ENCODE measurements at places on chromosomes 2 and 18.
A peak's percentile ranks its signal among the peaks of the same experiment; 100 is the strongest.

- DNase-seq, result no peak
Measured at GRCh38 chr18:42773870-42774269, 341.6 kb downstream of the RIT2 start.

DNA sequence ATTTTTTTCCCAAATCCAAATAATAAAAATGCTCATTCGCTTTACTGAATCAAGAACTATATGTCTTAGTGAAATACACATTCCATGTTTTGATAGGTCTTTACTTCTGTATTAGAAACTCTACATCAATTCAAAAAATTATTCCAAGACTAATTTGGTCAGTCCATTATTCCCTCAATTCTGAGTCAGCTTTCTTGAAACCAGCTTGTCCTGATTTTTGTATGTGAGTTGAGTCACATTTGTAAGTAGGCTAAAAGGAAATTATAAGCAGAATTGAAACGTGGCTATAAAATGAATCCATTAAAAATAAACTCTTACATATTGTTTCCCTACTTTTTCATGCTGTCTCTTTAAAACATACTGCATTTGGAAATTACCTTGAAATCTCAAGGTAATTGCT is 113.0 kb downstream of the DNER start:
- no peak for DNase-seq

DNA sequence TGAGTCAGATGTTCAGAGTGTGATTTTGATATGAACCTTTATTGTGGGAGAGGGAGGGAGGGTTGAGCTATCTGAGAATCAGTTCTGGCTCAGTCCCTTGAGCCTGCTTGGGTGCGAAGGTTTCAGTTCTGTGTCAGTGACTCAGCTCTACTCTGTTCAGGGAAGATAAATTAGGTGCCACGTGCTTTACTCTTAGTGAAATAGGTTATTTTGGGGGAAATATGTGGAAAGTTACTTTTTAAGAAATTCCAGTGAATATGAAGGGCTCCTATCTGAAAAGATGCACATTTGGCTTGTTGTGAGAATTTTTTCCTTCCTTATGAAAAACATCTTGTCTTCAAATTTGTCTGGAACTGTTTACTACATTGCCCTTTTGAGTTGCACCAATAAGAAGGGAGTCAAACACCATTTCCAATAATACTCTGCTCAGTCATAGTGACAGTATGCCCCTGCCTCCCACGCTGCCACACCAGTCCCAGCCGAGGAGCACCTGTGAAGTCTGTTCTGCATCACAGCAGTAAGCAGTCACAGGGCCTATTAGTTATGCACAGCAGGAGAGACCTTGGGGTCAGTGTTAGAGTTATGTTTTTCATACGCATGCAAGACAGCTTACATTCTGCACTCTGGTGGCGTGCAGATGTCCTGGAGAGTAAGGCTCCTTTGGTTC is 32.8 kb upstream of the DNAH7 start:
- no peak for DNase-seq

DNA sequence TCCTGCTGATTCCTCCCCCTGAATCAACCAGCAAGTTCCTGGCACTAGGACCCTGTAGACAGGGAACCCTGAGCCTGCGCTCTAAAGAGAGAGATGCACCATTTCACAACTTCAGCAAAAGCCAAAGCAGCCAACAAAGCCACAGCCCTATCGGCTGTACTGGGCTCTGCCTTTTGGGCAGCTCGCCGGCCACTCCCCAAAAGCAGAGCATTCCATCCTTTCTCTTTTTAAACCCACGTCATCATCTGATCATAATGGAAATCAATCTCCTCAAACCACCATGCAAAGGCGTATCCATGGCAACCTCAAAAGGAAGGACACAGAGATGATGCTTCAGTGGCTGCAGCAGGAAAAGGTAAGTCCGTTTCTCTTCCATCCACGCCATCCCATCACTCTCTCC is 5.3 kb upstream of the DCTN1 start:
- no peak for DNase-seq

DNA sequence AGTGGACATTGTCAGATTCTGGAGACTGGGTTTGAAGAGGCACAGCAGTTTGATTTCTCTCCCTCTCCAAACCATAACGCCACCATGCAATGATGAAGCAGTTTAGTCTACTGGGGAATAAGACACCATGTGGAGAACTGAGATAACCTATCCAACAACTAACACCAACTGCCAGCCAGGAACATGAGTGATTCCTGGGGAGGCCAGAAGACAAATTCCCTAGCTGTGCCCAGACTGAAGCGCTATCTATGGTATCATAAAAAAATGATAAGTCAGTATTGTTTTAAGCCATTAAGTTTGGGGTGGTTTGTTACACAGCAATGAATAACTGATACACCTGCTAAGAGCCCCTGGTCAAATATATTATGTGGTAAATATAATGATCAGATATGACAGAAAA is 129.3 kb downstream of the EXOC6B start:
- no peak for DNase-seq

- peak; percentile 35 for DNase-seq
Measured at GRCh38 chr2:164967781-164968228, 12.5 kb upstream of the SLC38A11 start.

DNA sequence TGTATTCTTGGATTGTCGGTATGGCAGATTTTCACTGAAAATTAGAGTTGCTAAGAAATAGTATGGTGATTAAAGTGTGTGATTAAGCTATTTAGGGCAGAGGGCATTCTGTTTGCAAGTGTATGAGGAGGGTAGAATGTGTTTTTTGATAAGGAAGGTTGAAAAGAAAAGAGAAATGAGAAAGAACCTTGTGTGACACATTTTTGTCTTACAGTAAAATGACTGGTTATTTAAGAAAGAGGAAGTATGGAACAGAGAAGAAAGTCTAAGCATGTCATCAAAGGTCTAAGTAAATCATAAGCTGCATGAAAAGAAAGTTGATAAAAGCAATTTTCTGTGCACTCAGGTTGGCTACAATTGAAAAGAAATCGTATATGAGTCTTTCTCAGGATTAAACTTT is 5.2 kb upstream of the RSAD2 start:
- DNase-seq, result no peak

DNA sequence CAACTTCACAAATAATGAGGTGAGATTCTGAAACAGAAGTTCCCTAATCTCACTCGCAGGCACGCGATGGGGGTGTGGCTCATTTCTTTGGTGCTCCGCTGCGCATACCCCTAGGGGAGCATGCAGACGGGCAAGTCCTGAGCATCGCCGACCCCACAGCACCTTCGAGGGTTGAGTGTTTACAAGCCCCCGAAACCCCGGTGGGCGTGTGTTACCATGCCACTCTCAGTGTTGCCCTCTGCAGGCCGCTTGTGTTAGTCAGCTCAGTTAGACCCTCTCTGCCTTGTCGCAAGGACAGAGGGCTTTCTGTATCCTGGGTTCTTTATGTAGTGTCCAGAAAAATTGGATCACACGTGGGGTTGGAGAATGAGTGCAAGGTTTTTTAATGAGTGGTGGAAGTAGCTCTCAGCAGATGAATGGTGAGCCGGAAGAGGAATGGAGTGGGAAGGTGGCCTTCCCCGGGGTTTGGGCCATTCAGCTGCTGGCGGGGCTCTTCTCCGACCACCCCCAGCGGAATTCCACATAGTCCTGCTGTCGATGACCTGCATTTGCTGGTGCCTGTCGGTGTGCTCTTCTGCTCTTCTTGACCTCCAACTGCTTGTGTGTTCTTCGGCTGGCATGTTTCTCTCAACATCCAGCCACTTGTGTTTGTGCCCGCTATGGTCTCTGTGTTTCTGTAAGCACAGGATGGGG is 191.3 kb downstream of the RPRM start:
- no peak for DNase-seq

- no peak for DNase-seq
Measured at GRCh38 chr2:72399879-72400278, 252.2 kb upstream of the CYP26B1 start.

DNA sequence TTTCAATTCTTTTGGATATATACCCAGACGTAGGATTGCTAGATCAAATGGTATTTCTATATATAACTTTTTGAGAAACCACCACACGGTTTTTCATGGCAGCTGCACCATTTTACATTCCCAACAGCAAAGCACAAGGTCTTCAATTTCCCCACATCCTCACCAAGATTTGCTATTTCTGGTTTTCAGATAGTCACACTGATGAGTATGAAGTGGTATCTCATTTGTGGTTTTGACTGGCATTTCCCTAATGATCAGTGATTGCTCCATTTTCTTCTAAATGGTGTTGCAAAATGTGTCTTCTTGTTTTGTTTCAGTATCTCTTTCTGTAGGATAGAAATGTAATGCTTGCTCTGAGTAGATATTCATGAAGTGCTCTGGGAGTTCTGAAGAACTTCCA is 52.0 kb downstream of the ANKRD44 start:
- DNase-seq, result no peak

DNA sequence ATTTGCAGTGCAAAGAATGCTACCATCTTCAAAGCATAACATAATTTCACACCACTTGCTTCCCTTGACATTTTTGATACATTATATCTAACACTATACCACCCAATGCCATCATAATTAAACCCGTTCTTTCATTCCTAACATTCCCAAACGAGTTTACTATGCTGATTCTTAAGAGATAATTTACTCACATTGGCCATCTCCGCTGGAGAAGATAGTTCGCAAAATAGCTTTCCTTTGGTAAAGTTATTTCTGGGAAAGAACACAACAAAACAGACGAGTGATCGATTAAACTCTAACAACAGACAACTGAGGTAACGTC is 716 bp downstream of the MMADHC start:
- no peak for DNase-seq

DNA sequence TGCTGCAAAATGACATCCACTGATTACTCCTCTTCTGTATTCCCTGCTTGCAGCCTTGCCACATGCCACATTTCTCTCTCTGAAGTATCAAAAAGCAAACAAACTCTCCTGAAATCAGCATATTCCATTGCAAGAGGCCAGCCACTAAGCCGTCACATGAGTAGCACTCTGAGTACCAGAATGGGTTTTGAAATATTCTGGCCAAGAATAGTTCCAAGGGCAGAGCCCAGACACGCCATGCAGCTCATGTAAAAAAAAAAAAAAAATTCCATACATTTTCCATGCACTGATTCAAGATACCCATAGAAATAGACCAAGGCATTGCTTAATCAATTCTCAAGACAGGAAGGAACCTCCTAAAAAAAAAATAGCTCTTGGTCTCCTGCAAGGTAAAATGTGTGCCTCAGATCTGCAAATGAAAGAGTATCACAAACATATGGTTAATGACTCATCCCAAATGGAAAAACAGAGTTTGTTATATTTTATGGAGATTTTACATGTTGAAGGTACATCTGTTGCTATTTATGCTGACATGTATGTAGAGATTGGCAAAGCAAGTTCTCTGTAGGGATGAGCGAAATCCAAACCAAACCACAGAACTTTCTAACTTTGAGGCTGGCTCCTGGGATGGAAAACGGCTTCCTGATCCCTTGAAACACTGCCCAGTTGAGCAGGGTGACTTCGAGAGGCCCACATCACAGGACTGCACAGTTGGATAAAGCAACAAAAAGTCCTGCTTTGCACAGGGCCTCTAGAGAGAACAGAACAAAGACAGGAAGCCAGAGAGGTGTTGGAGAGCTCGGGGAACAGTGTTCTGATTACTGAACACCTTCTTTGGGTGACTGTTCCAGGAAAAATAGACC is 346.2 kb downstream of the ZNF521 start:
- DNase-seq, result no peak

DNA sequence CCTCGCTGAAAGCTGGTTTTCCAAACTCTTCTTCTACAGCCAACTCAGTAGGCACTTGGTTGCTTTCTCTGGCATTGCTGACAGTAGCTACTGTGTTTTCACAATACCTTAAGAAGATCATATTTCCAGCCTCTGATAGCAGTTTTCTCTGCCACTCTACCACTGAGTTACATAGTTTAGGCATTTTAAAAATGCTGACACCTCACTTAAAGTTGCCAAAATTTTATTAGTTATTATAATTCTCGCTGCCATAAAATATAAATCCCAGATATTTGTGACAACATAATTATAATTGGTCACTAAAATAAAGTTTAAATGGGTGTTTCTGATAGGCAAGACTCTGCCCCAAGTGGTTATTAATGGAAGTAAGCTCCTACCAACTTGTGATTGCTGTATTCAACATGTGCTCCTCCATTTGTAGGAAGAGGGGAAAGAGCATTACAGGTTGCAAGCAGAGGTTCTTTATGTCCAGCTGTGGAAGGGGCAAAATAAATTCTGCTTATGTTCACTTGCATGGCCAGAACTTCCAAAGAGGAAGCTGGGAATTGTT is 1202.8 kb downstream of the CNTNAP5 start:
- DNase-seq, result no peak

DNA sequence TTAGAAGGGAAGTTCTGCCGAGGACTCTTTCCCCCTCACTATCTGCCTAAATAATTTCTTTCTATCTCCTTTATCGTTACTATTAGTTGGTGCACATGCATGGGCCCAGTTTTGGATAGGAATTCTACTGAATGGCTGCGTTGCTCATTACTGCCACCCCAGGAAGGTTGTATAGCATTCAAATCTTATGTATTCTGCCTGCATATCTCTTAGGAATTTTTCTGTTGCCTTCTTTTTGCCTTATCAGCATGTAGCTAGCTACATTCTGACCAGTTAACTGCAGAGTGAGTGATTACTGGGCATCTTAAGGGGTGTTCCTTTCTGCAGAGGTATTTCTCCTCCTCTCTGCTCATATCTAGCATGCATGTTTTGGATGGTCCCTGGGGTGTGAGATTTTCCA is 239.6 kb downstream of the TDRD15 start:
- DNase-seq, result no peak

GRCh38 chr2:124884315-124884714 is 859.2 kb downstream of the CNTNAP5 start:
- DNase-seq, result no peak

DNA sequence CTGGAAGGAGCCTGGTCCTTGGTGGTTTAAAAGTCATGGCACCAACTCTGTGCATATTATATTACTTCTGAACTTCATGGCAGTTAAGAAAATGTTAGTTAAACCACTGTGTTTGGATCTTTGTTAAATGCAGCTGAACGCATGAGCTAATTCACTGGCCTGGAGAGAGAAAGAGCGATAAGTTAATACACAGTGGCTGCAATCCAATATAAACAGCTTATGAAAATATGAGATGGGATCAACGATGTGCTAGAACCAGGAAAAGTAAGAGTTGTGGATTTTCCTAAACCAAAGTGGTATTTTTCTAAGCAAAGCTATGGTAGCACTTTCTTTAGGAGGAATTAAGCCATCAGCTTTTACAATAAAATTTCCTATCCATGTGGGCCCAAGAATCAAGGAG is 326.7 kb downstream of the MTX2 start:
- no peak for DNase-seq

GRCh38 chr2:180644709-180645108 is 335.7 kb upstream of the UBE2E3 start:
- peak; percentile 58 for DNase-seq

DNA sequence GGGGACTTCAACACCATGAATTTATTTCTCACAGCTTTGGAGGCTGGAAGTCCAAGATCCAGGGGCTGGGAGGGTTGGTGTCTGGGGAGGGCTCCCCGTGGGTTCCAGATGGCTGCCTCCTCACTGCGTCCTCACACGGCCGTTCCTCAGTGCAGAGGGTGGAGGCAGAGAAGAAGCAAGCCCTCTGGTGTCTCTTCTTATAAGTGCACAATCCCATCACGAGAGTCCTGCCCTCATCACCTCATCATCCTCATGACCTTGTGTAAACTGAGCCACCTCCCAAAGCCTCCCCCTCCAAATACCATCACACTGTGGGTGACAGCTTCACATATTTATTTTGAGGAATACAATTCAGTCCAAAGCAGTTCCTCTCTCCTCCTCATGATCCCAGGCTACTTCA is 26.3 kb downstream of the TMEM163 start:
- no peak for DNase-seq
